A549 treated with CORT108297 at 1 μM for 4 hours (cell line): ENCODE measurements at places on chromosomes 5 and 9. TPM values are rescaled to one million over a fixed set of nuclear protein-coding genes. Genes with fewer than 3 reads are reported as not detected.

CFAP77 gene
- total RNA-seq: 0.06 to 0.24 TPM (median 0.22 TPM) in 3 of 5 replicates, not detected in the others

CA9 gene
- total RNA-seq: 4.2 to 7.9 TPM (median 7.3 TPM) in 5 replicates

SEMA6A gene
- total RNA-seq: 0.03 to 0.39 TPM (median 0.13 TPM) in 5 replicates

PRRT1B gene
- total RNA-seq: 0.52 to 0.70 TPM (median 0.58 TPM) in 5 replicates

AQP7 gene
- total RNA-seq: 0.37 to 0.52 TPM (median 0.42 TPM) in 5 replicates

PCDHGA12 gene
- total RNA-seq: 0.02 to 0.03 TPM in 2 of 5 replicates, not detected in the others

PARP8 gene
- 0.13 to 0.27 TPM (median 0.14 TPM) in 5 replicates for total RNA-seq

PLAA gene
- total RNA-seq: 29.0 to 39.0 TPM (median 31.4 TPM) in 5 replicates

DNAH5 gene
- 0.66 to 1.8 TPM (median 1.3 TPM) in 5 replicates for total RNA-seq

PKD2L2 gene
- not detected in 5 replicates for total RNA-seq

TRUB2 gene
- 40.0 to 56.0 TPM (median 51.8 TPM) in 5 replicates for total RNA-seq

BRD8 gene
- total RNA-seq: 48.1 to 55.2 TPM (median 53.4 TPM) in 5 replicates

SLC12A7 gene
- 21.8 to 33.9 TPM (median 29.1 TPM) in 5 replicates for total RNA-seq

ICE1 gene
- 18.0 to 24.5 TPM (median 22.5 TPM) in 5 replicates for total RNA-seq

BTNL3 gene
- total RNA-seq: not detected in 5 replicates

NTRK2 gene
- 0.02 to 0.05 TPM (median 0.03 TPM) in 5 replicates for total RNA-seq
